ENCODE measurements at places on chromosomes 4 and X.

DNA sequence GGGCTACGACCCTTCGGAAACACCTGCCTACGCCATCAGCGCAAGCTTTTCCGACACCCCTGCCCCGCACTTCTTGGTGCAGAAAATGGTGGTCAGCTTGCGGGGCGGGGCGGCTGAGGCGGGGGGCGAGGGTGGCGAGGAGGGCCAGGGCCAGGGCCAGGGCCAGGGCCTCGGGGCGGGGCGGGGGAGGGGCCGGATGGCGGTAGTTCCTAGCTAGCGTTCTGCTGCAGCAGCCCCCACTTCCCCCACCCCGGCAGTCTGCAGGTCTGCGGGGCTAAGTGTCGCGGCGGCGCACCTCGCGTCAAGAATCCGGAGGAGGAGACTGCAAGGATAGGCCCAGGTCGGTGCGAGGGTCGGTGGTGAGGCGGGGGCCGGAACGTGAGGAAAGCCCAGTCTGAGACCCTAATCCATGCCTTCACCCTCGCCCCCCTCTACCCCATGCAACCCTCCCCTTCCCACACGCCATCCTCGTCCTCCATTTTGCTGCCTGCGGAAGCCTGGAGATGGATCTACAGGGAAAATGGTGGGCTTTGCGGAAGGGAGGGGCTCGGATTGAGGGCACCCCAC, 600 bp downstream of the BEX4 start:
- no peak for DNase-seq

- no peak for DNase-seq
Observed at GRCh38 chrX:69299285-69299684, 134.0 kb upstream of the PJA1 start.

- DNase-seq: no peak
Observed at GRCh38 chr4:152189451-152190179, 346.3 kb downstream of the FBXW7 start.

DNA sequence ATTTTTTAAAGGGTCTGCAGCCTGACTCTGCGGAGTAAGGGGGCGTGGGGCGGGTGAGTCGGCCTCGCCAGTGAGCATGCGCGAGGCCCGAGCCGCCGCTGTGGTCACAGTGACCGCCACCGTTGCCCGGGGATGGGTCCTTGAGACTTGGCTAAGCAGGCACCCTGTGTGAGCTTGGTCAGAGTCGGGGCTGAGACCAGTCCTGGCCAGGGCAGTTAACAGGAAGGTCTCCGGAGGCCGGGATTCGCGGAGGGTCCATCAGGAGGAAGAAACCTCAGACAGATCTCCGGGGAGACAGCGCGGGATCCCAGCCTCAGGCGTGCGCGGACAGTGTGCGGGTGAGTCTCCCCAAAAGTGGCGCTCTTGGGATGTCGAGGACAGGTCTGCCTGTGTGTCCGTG, 1384.4 kb upstream of the PCDH10 start:
- DNase-seq: no peak

GRCh38 chr4:79083406-79084010, 144.3 kb upstream of the PAQR3 start:
- no peak for DNase-seq

GRCh38 chrX:123803331-123803983, 56.4 kb upstream of the XIAP start:
- DNase-seq: peak; percentile 89

GRCh38 chrX:110284159-110284558, 33.7 kb downstream of the AMMECR1 start:
- DNase-seq: no peak

DNA sequence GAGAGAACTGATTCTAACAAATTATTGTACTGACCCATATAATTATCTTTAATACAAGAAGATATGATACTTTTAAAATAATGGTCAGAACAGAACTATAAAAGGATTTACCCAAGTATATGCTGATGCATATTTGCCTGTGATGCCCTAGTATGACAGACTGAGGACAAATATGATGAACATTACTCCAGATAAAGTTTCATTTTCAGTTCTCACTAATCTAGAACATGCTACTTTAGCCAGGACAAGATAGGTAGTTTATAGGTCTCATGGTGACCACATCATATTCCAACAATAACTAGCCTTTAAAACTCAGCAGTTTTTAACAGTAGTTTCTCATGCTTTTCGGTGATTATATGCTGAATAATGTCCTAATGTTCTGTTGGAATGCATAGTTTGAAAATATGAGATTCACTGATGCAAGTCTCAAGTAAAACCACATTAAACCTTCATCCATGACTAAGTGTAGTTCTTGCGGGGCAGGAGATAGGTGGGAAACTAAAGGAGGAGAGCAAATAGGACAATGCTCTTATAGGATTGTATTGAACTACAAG, 295.2 kb upstream of the AGA start:
- DNase-seq: no peak

GRCh38 chr4:160129439-160129838, 1026.6 kb downstream of the RAPGEF2 start:
- DNase-seq: no peak

GRCh38 chrX:101408532-101408841, 465 bp downstream of the HNRNPH2 start:
- no peak for DNase-seq

GRCh38 chr4:139950568-139950967, 203.4 kb downstream of the MAML3 start:
- peak; percentile 31 for DNase-seq

- no peak for DNase-seq
Observed at GRCh38 chr4:53479736-53480525, 102.5 kb downstream of the FIP1L1 start.

DNA sequence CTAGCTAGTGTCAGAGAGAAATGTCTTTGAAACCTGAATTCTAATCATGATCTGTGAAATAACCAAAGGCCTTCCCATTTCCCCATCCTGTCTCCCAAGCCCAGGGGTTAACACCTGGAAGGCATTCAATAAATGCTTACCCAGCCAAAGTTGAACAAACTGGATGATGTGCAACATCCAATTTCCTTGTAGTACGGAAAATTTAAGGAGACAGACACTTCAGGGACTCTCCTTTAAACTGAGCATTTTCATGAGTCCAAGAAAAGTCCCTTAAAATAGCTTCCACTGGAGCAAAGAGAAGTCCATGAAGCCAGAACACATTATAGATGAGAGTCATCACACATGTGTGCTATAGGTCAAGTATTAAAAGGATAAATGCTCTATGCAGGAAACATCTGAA, 271.2 kb downstream of the RAB28 start:
- no peak for DNase-seq

GRCh38 chr4:128633067-128633466, 176.4 kb upstream of the JADE1 start:
- DNase-seq: no peak

DNA sequence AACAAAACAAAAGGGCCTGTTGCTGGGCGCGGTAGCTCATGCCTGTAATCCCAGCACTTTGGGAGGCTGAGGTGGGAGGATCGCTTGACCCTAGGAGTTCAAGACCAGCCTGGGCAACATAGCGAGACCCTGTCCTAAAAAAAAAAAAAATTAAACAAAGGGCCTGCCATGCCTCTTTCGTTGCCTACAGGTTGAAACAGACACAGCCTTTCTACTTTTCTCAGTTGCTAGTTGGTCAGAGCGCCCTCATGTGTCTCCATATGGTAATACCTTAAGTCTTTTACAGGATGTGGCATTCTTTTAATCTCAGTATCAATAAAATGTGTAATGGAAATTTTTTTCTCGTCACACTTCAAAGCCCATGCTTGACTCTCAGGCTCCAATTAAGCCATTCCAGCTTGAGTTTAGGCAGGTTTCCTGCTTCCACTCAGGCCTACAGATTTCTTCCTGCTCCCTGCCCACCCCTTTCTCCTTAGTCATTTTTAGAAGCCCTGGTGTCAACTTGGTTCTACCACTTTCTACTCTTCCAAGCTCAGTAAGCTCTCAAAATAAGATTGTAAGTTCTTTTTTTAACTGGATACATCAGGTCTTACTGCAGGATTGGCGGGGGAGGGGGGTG, 4.6 kb upstream of the SOWAHD start:
- DNase-seq: no peak

GRCh38 chr4:169220854-169221411, 49.8 kb downstream of the SH3RF1 start:
- no peak for DNase-seq

- no peak for DNase-seq
Observed at GRCh38 chrX:43655151-43656004, 721 bp upstream of the MAOA start.

DNA sequence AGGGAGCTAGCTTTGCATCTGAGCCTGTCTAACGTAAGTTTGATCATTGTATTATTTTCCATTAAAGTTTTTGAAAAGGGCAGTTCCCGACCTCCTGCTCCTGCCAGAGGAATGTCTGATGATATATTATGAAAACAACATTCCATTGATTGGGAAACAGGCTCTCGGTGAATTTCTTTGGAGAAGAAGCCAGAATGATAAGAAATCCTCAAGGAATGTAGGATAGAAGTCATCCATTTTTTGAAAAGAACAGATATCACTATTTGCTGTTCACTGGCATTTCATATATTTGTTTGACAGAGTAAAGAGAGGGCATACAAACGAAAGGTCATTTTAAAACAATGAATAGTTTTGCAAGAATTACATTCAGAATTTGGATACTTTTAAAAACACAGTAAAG, 781.0 kb upstream of the HTR2C start:
- DNase-seq: no peak

GRCh38 chrX:69231903-69232302, 66.7 kb upstream of the PJA1 start:
- DNase-seq: no peak

DNA sequence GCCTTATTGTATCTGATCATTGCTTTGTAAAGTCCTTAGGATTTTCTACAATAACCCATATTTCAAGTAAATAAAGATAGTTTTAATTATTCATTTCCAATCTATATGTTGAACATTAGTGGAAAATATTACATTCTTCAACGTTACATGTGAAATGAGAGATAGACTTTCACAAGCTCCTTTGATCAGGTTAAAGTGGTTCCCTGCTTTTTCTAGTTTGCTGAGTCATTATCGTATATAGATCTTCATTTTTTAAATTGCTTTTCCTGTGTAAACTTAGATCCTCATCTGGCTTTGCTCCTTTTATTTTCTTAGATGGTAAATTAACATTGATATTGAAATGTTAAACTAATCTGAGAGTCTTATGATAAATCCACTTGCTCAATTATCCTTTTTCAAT, 599.0 kb downstream of the TRAM1L1 start:
- no peak for DNase-seq

GRCh38 chrX:21691512-21692018, 33.4 kb upstream of the KLHL34 start:
- no peak for DNase-seq

DNA sequence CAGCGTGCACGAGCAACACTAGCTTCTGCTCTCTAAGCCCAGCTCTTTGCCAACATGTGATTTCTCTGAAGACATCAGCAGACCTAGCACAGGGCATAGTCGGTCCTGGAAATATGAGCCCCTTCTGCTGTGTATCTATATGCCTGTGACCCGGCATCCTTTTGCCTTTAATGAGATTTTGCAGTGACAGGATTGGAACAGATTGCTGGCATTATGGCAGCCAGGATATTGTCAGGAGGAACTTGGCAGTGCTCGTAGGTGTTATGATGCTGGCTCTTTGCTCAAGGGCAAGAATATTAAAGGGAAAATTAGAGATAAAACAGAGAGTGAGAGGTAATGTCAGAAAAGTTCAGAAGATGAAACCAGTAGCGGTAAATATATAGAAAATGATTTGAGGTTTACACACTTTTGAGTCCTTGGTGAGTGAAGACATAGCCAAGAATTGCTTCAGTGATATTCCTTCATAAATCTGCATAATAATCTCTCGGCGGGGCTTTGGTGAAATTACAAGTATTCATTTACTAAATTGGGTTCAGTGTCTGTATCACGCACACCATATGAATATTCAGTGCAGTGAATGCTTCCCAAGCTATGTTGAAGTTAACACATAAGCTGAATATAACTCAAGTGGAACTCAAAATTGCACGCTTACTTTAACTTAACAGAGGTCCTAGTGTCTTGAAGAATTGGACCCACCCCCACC, 502.1 kb upstream of the NR3C2 start:
- no peak for DNase-seq

DNA sequence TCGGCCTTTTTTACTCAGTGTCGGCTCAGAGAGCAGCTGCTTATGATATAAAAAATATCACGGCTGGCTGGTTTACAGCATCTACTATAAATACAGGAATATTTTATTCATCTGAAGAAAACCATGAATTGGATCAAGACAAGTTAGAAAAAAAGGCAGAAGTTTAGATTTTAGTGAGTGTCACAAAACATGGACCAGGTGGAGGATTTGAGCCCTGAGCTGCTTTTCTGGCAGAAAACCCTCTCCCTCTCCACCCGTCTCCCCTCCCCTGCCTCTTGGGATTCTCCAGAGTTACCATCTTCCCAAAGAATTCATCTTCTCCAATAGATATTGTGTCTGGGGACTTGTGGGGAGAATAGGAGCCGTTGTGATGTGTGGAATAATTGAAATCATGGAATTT, 142.8 kb upstream of the RAI2 start:
- no peak for DNase-seq

DNA sequence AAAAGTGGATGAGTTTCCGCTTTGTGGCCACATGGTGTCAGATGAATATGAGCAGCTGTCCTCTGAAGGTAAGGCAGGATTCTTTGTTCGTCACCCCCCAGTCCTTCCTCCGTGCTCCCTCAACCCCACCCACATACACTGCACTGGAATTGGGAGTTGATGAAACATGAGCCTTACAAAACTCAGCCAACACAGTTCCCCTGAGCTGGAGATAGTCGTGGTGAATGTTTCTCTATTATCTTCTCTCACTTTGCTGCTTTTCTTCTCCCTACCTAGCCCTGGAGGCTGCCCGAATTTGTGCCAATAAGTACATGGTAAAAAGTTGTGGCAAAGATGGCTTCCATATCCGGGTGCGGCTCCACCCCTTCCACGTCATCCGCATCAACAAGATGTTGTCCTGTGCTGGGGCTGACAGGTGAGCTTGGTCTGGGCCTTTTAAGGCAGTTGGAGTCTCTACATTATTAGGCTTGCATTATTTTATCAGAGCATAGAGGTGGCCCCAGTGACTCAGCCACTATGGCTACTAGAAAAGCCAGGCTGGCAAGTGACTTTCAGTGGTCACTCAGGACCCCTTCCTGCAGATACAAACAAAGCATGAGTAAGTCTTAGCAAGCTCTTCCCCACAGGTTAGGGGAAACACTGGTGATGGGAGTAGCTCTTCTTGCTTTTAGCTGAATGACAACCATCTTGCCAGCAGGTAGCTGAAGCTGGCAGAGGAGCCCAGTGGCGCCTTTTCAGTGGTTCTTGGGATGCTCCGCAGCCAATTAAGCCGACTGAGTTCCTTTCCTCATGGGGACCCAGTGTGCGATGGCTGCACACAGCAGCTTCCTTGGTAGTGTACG, 1.6 kb downstream of the RPL10 start:
- no peak for DNase-seq

DNA sequence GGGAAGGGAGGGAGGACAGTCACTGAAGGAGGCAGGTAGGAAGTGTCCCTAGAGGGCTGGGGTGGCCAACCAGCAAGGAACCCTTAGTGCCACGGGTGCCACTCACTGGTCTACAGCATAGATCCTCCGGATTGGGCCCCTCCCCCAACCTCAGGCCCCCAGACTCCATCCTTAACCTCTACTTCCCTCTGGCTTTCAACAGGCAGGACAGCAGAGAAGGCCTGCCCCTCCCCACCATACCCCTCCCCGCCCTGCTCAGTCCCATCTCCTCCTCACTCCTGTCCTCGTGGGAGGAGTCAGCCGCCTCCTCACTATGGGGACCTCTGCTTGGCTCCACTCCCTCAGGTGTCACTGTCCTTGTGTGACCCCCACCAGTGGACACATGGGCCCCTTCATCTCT, 77.7 kb upstream of the PSAPL1 start:
- no peak for DNase-seq
